Stimulated activated CD8-positive, alpha-beta memory T cell treated with anti-CD3 and anti-CD28 coated beads, Interleukin-4, amount 100 ng/mL, for 4 hours (primary cell): ENCODE measurements at places on chromosomes 1 and 21.

DNA sequence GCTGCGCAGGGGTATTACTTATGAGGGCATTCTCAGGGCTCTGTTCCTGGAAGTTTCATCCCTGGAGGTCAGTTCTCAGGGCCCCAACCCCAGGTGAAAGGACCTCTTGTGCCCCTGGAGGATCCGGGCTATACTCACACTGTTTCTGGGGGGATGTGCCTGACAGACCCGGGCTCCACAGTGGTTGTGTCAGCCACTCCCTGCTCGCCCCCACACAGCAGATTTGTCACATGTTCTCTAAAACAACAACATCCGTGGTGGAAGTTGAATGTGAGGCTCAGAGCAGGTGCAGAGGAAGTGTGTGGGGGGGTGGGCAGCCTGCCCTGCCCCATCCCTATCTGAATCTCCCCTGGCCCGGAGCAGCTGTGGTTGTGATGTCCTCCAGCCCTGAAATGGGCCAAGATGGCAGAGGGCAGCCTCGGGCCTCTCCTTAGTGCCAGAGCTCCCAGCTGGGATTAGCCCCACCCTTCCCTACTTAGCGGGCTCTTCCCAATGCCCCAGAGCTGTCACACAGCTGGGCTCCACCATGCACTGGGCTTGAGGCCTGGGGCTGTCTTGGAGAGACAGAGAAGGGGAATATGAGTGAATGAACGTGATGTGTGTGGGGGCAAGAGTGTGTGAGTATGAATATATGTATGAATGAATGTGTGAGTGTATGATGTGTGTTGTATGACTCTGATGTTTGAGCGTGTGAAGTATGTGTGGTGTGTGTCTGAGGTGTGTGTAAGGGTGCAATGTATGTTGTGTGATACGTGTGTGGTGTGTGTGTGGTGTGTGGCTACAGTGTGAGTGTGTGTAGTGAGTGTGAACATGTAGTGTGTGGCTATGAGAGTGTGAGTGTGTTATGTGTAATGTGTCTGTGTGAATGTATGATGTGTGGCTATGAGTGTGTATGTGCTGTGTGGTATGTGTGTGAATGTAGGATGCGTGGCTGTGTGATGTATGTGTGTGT, 1.5 kb upstream of the FCMR start:
- peak; percentile 52 for DNase-seq

- DNase-seq = no peak
These were observed 13.5 kb upstream of the HJV start for GRCh38 chr1:146035048-146035423.

GRCh38 chr1:111474521-111474920, 737 bp downstream of the C1orf162 start:
- no peak for DNase-seq

DNA sequence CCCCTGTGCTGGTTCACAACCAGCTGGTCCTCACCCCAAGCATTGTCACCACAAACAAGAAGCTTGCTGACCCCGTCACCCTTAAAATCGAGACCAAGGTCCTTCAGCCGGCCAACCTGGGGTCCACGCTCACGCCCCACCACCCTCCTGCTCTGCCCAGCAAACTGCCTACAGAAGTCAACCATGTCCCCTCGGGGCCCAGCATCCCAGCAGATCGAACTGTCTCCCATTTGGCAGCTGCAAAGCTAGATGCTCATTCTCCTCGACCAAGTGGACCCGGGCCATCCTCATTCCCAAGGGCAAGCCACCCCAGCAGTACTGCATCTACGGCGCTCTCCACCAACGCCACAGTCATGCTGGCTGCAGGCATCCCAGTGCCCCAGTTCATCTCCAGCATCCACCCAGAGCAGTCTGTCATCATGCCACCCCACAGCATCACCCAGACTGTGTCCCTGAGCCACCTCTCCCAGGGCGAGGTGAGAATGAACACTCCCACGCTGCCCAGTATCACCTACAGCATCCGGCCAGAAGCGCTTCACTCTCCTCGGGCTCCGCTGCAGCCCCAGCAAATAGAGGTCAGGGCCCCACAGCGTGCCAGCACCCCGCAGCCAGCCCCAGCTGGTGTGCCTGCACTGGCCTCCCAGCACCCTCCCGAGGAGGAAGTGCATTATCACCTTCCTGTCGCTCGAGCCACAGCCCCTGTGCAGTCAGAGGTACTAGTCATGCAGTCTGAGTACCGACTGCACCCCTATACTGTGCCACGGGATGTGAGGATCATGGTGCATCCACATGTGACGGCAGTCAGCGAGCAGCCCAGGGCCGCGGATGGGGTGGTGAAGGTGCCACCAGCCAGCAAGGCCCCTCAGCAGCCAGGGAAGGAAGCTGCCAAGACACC, 40.6 kb downstream of the ZBTB17 start:
- no peak for DNase-seq

GRCh38 chr21:38956007-38956406, 150.3 kb downstream of the ETS2 start:
- DNase-seq = no peak

DNA sequence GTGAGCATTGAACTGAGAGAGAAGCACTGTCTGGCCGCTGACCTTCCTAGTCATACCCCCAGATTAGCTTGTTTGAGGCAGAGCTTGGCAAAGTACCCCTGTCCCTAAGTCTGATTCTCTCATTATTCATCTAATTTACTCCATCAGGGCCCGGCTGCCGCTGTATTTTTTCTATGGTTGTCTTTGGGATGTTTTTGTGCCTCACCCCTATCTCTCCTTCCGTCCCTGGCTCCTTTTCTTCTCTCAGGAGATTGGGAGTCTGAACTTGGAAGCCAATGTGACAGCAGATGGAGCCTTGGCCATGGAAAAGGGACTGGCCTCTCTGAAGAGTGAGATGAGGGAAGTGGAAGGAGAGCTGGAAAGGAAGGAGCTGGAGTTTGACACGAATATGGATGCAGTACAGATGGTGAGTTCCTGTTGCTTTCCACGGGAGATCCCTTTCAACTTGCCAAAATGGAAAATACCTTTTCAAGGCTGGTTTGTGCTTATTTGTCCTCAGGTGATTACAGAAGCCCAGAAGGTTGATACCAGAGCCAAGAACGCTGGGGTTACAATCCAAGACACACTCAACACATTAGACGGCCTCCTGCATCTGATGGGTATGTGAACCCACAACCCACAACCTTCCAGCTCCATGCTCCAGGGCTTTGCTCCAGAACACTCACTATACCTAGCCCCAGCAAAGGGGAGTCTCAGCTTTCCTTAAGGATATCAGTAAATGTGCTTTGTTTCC, 53.9 kb downstream of the LAMC2 start:
- DNase-seq = no peak

- no peak for DNase-seq
These were observed 160.1 kb downstream of the SLC45A1 start for GRCh38 chr1:8477983-8478362.

- DNase-seq = no peak
These were observed 1.1 kb downstream of the SKI start for GRCh38 chr1:2229037-2229864.

- DNase-seq = no peak
These were observed 6.2 kb upstream of the RRP1 start for GRCh38 chr21:43783098-43783700.

DNA sequence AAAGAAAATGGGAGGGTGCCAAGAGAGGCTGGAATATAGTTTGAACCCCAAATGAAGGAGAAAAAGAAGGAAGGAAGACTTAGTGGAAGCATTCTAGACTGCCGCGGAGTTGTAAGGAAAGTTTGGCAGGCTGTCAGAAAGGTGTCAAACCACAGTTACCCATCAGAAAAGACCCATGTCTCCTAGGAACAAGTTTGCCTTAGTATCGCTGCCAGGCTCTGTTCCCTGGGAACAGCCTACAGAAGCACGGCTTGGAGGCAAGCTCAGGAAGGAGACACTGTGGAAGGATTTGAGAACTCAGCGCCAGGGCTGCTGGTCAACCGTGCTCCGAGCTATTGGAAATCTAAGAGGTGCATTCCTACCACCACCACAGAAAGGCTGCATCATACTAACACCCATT, 197.4 kb downstream of the RRAGC start:
- no peak for DNase-seq

DNA sequence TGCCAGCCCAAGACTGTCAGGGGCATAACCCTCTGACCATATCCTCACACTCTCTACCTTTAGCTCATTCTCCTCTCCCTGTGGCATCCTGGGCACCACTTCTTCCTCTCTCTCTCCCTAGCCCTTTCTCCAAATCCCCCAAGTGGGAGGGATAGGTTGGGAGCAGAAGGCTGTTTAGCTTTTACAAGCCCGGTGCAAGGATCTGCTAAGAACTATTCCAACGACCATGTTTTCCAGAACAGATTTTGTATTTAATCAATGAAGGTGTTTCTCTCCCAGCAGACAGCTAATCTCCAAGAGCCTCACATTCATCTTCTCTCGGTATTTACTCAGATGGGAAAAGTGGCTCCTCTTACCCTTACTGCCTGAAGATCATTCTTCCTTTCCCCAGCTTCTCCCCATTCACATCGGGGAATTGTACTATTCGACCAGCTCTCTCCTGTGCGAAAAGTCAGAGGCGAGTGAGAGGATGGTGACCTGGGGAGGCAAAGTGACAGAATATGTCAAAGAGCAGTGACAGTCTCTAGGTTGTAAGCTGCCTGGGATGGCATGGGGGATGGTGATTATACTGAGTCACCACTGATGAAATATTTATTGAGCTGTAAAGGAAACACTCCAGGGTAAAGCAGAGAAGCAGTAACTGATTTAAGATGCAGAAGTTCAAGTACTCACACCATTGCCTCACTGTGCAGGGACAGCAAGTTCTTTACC, 47.0 kb upstream of the RBM15 start:
- DNase-seq = no peak
